ENCODE measurements at places on chromosomes 13 and 19.

DNA sequence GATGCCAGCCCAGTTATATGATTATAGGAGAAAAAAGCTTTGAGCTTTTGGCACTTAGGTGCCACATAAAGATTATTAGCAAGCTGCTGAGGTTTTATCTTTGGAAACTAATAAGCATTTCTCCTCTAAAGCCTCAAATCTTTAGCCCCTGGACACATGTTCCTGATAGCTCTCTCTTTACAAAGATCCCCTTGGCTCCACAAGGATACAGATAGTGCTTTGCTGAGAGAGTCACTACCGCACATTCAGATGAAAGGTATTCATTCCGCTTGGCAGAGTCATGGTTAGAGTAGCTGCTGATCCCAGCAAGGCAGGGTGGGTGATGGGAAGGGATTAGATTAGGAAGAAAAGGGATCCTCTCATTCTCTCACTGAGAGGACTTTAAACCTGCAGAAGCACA lies 28.2 kb upstream of the PSG7 start:
- DNase-seq: no peak

DNA sequence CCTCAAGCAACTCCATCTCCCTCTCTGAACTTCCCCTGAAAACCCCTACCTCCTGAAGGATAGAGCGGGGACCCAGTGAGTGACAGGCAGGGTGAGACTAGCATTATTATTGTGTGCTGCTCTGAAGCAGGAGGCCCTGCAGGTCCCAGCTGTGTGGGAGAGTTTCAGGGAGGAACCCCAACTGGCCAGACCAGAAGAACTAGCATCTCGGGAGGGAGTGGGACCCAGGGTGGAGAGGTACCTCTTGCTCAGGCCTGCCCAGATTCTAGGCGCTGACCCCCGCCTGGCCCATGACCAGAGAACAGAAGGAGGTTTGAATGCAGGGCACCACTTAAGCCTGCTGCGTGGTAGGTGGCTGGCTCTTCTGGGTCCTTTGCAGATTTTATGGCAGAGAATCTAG lies 5.7 kb upstream of the LYPD3 start:
- no peak for DNase-seq

- no peak for DNase-seq
These were observed 110.8 kb downstream of the TNFRSF19 start for GRCh38 chr13:23680845-23681669.

- DNase-seq: no peak
These were observed 4.3 kb upstream of the PALM3 start for GRCh38 chr19:14066134-14066533.

DNA sequence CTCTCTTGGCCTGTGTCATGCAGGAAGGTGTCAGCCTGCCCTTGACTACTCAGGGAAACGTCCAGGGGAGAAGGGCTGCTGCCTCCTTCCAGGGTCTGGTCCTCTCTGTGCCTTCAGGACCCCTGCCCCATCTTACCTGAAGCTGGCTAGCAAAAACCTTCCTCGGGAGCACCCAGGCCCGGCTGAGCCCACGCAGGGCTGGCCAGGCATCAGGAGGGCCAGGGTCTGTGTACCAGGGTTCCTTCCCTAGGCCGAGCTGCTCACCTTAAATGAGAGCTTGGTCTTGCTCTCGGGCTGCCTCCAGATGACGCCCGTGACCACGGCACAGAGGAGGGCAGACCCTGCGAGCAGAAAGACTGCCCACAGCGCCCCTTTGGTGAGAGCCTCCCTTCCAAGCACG lies 78.6 kb downstream of the SLC7A1 start:
- DNase-seq: no peak

GRCh38 chr13:69319656-69320055 lies 788.0 kb upstream of the ATXN8OS start:
- no peak for DNase-seq

DNA sequence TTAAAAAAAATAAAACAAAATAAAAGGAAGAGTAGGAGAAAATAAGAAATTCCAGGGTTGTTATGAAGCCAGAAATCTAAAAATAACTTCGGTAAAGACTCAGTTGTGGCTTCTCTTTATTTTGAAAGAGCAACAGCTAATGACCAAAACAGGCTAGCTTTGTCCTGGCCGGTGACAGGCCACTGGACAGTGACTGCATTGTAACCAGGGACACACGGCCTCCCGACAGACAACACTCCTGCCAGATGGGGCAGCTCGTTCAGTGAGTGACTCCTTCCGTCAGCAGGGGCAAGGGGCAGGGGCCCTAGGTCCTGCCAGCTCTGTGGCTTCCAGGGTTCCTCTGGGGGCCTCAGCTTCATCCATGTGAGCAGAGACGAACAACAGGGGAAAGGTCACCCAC lies 173.4 kb downstream of the KATNAL1 start:
- DNase-seq: no peak

DNA sequence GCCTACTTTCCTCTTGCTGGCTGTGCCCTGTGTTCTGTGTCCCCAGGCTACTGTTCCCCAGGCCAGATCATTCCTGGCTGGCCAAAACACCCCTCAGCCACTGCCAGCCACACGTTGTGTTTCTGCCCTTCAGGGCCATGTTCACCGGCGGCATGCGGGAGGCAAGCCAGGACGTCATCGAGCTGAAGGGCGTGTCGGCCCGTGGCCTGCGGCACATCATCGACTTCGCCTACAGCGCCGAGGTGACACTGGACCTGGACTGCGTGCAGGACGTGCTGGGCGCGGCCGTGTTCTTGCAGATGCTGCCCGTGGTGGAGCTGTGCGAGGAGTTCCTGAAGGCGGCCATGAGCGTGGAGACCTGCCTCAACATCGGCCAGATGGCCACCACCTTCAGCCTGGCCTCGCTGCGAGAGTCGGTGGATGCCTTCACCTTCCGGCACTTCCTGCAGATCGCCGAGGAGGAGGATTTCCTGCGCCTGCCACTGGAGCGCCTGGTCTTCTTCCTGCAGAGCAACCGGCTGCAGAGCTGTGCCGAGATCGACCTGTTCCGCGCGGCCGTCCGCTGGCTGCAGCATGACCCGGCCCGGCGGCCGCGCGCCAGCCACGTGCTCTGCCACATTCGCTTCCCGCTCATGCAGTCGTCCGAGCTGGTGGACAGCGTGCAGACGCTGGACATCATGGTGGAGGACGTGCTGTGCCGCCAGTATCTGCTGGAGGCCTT lies 15.8 kb upstream of the CRTC1 start:
- DNase-seq: no peak

GRCh38 chr19:5073153-5073844 lies 104.4 kb downstream of the KDM4B start:
- no peak for DNase-seq

GRCh38 chr13:84405286-84405685 lies 523.0 kb upstream of the SLITRK1 start:
- no peak for DNase-seq

- no peak for DNase-seq
These were observed 1.5 kb upstream of the RAB3A start for GRCh38 chr19:18205200-18205892.

GRCh38 chr19:7658219-7658686 lies 10.6 kb upstream of the RETN start:
- DNase-seq: no peak

DNA sequence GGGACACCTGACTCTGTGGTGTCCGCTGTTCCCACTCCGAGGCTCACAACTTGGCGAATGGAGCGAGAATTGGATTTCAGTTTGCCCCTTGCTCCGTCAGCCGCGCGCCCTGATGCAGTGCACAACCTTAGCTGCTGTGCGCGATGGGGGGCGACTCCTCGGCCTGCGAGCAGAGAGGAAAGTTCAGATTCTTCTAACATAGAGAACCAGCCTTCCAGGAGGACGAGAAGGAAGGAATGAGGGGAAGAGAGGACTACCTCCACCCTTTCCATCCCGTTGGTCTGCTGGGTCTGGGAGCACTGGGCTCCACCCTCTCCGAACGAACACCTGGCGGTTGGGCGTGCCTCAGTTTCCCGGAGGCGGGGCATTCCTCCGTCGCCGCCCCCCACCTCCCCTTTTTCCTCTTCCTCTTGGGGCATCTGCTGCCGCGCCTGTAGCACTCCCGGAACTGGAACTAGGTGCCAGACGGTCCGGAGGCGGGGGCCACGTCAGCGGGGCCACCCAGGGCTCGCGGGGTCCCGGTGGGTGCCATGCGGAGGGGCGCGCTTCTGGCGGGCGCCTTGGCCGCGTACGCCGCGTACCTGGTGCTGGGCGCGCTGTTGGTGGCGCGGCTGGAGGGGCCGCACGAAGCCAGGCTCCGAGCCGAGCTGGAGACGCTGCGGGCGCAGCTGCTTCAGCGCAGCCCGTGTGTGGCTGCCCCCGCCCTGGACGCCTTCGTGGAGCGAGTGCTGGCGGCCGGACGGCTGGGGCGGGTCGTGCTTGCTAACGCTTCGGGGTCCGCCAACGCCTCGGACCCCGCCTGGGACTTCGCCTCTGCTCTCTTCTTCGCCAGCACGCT lies at the start of gene KCNK6:
Gene KCNK6, plus strand, starts transcription at position 425 of the 838 bp plus-strand sequence. Its CDS starts 106 bp downstream, at position 531.
- no peak for DNase-seq

- no peak for DNase-seq
These were observed 3.2 kb downstream of the HSD17B14 start for GRCh38 chr19:48833049-48833448.

DNA sequence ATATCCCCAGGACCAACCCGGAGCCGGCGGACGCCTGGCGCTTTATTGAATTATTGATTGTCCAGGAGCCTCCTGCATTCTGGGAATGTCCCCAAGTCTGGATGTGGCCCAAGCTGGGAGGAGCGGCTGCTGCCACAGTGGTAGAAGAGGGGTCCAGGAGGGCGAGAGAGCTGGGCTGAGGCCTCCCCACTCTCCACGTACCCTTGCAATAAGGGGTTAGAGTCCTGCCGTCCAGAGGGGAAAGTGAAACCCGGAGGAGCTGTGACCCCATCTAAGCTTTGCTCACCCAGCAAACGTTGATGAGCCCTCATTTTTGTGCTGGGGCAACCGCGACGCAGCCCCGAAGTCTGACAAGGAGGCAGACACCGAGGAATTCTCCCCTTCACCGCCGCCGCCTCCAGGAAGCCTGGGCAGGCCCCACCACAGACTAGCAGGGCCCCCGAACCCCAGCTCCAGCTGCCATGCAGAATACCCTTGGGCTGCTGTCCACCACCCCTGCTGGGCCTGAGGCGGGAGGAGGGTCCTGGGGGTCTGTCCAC lies 1.4 kb upstream of the C2CD4C start:
- no peak for DNase-seq

DNA sequence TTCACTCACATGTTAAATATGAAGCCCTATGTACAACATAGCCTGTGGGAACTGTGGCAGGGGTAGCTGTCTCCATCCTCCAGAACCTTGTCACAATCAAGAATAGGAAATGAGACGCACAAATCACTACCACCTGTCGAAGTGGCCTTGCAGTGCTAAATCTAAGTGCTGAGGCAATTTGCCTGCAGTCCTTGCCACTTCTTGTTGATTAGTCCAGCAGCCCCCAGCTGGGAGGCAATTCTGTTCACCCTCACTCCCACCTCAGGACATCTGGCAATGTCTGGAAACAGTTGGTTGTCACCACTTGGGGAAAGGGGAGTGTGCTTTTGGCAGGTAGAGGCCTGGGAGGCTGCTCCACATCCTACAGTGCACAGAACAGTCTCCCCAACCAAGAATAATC lies 10.7 kb downstream of the RFX2 start:
- peak; percentile 30 for DNase-seq

- DNase-seq: no peak
These were observed 9.2 kb downstream of the KANK3 start for GRCh38 chr19:8333767-8334457.

DNA sequence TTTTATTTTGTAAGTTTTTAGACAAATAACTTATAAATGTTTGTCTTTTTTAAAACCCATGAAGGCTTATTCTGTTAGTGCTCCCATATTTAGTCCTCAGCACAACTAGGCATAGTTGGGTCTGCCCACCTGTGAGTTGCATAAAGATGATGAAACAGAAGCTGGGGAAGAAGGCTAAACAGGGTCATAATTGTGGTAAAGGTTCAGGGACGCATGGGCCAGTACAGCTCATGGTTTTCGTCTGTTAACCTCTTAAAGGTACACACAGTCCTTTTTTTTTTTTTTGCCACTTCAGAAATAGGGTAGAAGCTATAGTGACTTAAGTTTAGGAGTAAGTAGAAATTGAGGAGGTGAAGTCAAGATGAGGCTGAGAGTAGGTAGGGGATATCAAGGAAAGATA lies 58.3 kb downstream of the TM9SF2 start:
- no peak for DNase-seq

DNA sequence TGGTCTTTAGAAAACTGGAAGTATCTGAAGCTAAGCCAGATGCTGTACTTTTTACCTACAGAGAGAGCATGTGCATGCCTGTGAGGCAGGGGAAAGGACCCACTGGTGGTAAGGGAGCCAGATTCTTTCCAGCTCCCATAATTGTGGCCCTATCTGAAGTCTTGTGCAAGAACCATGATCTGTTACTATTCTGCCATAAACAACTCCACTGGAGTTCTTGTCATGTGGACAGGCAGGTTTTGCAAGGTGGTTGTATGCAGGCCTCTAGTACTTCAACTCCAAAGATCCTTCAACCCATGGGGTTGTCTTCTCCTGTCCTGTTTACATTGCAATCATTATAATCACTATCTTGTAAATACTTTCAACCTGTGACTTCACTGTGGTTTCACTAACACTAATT lies 14.1 kb downstream of the PROSER1 start:
- DNase-seq: no peak

DNA sequence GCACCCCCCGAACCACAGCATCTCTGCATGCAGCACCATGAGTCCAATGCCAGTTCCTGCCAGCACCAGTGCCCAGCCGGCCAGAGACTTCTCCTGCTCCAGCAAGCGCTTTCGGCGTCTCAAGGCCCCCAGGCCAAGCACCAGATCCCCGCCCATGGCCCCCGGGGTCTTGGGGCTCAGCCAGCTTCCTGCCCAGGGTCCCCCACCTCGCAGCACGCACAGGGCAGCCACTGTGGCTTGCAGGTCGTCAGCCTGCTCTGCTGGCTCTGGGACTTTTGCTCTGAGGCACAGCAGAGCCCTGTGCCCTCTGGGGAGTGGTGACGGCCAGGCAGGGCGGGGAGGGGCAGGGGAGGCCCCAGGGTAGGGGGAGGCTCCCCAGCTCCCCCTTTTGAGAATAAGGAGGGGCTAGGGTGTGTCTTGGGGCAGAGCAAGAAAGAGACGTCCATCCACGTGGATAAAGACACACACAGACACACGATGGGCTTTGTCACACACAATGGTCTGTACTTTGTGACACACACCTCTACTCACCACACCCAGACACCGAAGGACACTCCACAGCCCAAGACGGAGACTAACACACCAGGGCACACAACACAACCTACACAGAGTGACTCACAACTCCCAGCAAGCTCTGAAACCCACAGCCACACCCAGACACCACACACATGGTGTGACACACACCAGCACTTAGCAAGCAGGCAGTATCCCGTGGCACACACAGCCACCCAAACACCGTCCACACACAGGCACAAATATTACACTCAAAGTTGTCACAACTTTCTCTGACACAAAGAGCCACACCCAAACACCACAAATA lies at the start of gene KCNN4:
Gene KCNN4, minus strand, starts transcription at position 268 of the 820 bp plus-strand sequence. Its CDS starts 112 bp downstream, at position 156.
- no peak for DNase-seq

GRCh38 chr19:41994521-41994971 lies 516 bp upstream of the ATP1A3 start:
- DNase-seq: no peak

GRCh38 chr13:60075850-60076249 lies 87.9 kb downstream of the DIAPH3 start:
- DNase-seq: no peak

DNA sequence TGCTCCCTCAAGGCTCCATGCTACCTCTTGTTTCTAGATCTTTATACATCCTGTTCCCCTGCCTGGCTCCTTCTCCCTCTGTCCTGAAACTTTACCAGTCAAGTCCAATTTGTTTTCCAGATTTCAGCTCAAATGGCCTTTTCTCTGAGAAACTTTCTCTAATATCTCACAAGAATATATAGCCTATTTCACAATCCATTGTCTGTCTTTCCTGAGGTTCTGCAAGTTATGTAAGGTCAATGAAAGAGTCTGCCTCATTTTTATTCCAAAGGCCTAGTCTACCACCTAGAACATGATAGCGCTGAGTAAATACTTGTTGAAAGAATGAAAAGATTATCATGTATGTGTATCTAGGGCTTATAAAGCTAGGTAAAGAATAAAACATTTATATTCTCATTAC lies 348.8 kb downstream of the SPRY2 start:
- no peak for DNase-seq

Data from NCI-H1417 treated with DMSO at 0.1 percent for 48 hours (cell line).